ENCODE measurements at places on chromosomes 13 and 19.
A peak's percentile ranks its signal among the peaks of the same experiment; 100 is the strongest.

- no peak for DNase-seq
These were observed 8.9 kb downstream of the IGFL3 start for GRCh38 chr19:46115396-46116106.

DNA sequence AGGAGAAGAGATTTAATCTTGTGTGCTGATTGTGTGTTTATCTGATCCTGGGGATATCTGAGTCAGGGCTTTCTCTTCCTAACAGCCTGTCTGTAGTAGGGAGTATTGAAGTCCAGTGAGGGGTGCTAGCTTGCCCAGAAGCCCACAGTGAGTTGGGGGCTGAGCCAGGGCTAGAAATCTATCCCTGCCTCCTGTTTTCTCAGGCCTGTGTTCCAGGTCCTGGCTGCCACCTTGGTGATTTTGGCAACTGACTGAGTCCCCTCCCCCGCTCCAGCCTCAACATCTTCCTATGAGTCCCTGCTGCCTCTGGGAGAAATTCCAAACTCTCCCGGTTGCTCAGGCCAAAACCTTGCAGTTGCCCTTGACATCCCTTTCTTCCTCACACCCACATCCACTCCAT, 7.7 kb upstream of the NOVA2 start:
- DNase-seq, result no peak

GRCh38 chr13:74922963-74923362, 559.0 kb downstream of the TBC1D4 start:
- no peak for DNase-seq

GRCh38 chr19:50461066-50461875, 15.0 kb upstream of the EMC10 start:
- peak; percentile 84 for DNase-seq

DNA sequence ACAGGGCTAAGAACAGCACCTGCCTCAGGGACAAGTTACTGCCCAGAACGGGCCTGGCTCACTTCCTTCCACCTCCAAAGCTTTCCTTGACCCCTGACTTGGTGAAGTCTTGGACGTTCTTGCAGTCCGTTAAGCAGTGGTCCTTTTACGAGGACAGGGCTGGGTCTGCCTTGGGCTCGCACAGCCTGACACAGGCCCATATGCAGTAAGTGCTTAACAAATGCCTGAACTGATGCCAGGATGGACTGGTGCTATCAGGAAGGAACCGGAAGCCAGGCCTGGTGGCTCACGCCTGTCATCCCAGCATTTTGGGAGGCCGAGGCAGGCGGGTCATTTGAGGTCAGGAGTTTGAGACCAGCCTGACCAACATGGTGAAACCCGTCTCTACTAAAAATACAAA, 1.8 kb upstream of the PLK5 start:
- no peak for DNase-seq

GRCh38 chr19:35596366-35596999, 10.5 kb downstream of the PMIS2 start:
- no peak for DNase-seq

DNA sequence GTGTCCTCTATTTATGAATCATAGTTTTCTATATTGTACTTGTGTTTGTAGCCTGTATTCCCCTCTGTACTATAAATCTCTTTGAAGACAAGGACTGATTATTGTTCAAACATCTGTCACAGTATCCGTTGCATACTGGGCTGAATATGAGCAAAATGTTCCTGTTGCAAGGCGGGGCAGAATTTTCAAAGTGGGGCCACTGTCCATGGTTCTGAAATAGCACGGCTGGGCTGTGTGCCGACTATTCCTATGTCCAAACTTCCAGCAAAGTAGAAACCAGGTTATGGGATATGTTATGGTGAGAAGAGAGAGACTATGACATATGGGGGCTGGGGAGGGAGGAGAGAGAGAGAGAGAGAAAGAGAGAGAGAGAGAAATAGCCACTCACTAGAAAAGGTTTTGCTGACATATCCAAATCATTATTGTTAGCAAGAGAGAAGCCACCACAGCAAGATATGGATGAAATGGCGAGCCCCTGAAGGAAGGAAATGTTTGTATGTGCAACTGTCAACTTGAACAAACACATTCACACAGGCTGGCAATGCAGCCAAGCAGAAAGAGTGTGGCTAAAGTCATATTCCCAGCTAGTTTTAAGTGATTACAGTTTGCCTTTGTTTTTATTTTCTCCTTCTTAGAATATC, 107.0 kb upstream of the GPR12 start:
- DNase-seq, result no peak

DNA sequence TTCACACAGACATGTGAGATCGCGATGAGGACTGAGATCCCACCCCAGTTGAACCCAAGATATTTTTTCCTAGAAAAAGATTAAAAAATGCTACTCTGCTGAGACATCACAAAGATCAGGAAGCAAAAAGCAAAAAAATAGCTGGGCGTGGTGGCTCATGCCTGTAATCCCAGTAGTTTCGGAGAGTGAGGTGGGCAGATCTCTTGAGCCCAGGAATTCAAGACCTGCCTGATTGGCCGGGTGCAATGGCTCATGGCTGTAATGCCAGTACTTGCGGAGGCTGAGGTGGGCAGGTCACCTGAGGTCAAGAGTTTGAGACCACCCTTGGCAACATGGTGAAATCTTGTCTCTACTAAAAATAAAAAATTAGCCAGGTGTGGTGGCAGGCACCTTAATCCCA, 1.1 kb downstream of the FUT3 start:
- no peak for DNase-seq

DNA sequence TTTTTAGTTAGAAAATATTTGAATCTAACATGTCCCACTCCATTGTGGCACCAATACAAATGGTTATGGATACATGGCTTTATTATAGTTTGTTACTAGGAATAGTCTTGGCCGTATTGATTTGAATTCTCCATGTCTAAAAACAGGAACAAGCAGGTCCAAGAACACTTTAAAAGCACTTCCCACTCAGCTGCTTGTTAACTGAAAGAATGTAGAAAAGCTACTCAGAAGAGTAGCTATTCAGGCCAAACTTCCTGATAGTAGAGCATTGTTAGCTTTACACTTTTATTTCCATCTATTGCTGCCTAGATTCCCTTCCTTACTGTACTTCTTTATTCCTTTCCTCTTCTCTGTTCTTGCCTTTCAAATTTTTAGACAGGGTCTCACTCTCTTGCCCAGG, 6.9 kb downstream of the PIBF1 start:
- no peak for DNase-seq

GRCh38 chr19:5423567-5424125, 31.6 kb upstream of the ZNRF4 start:
- no peak for DNase-seq

GRCh38 chr13:112444416-112445399, 68.6 kb downstream of the SPACA7 start:
- DNase-seq, result no peak

GRCh38 chr13:113883314-113883811, 19.5 kb upstream of the GAS6 start:
- DNase-seq, result no peak

DNA sequence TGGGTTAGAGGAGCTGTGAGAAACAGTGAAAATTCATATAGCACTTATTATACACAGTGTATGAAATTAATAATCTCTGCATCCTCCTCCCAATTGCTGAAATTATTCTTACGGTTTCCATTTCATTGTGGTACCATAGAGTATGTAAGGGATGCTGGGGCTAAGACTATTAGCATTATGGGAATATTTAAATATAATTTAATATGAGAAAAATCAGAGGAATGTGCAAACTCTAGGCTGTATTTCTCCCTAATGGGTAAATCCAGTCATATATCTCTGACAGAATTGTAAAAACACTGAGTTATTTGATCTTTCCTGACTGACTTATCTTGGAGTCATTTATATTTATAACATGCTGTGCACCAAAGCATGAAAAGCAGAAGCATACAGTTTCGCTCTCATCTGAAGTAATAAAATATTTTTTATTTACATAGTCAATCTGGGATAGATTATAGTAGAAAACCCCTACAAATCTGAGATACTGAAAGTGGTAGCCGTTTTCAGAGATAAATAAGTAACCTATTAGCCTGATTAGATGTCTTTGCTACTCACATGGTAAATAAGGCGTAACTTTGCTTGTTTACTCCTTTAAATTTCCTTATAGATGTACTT, 34.9 kb downstream of the LRCH1 start:
- no peak for DNase-seq

GRCh38 chr13:99327126-99327525, 19.9 kb upstream of the GPR183 start:
- DNase-seq, result no peak

DNA sequence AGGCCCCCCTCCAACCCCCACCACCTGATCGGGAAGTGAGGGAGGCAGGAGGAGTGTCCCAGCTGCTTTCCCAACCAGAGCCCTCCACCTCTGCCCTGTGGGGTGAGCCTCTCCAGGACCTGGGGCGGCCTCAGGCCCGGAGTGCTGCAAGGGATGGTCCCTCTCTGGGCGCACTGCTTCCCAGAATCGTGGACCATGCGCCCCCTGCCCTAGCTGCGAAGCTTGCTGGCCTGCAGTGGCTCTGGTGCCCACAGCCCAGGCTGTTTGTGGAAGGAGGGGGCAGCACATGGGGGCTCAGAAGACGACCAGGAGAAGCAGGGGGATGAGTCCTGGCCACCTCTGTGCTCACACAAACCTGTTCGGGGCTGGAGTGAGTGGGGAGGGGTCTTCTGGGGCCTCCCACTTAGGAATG, 33.6 kb downstream of the CEBPG start:
- no peak for DNase-seq

DNA sequence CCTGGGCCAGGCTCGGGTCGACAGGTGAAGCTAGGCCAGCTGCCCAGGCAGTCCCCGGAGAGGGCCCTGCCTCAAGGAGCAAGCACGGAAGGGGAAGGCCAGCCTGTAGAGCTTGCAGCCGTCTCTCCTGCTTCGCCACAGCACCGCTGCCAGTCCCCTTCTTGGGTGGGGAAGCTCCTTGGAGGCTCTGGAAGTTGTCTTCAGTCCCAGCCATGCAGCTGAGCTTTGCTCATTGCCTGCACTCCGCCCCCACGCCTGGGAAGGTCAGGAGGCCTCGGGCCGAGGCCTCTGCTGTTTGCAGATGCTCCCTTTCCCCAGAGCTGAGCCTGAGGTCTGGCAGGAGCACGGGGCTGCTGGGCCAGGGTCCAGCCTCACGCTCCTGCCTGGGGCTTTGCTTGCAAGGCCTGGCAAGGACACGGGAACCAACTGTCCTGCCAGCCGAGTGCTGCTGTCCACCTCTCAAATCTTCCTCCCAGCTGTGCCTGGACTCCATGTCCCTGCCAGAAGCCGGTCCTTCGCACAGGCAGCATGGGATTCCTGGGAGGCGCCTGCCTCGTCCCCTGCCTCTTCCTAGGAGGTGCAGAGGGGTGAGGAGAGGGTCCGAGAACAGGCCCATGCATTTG, 13.3 kb downstream of the PLEKHF1 start:
- DNase-seq, result no peak

GRCh38 chr13:101535192-101535746, 82.8 kb downstream of the ITGBL1 start:
- DNase-seq, result no peak

DNA sequence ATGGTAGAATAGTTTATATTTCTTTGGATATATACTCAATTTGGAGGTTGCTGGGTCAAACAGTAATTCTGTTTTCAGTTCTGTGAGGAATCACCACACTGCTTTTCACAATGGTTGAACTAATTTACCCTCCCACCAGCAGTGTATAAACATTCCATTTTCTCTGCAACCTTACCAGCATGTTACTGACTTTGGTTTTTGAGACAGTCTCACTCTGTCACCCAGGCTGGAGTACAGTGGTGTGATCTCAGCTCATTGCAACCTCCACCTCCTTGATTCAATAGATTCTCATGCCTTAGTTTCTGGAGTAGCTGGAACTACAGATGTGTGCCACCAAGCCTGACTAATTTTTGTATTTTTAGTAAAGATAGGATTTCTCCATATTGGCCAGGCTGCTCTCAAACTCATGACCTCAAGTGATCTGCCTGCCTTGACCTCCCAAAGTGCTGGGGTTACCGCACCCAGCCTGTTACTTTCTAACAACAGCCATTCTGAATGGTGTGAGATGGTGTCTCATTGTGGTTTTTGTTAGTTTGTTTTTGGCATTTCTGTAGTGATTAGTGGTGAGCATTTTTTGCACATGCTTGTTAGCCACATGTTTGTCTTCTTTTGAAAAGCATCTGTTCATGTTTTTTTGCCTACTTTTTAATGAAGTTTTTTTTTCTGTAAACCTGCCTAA, 12.5 kb downstream of the ZNF714 start:
- no peak for DNase-seq

GRCh38 chr19:38352611-38353010, 17.0 kb downstream of the CATSPERG start:
- no peak for DNase-seq

- DNase-seq, result no peak
These were observed 447.2 kb downstream of the RFC3 start for GRCh38 chr13:34265046-34265679.

DNA sequence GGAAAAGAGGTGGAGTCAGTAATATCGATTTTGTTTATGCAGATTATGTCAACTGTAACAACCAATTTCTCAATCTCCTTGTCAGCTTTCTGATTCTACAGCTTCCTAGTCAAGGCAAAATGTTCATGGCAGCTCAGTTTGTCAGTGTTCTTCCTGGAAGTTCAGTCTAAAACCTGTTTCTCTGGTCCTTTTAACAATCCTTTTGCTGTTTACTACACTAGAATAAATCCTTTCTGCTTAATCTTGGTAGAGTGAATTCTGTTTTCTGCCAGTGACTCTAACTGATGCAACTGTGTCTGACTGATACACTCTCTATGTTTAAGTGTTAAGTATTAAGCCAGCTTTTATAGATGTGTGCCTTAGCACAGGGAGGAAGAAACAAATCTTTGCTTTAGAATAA, 516.9 kb upstream of the KLF12 start:
- DNase-seq, result no peak

DNA sequence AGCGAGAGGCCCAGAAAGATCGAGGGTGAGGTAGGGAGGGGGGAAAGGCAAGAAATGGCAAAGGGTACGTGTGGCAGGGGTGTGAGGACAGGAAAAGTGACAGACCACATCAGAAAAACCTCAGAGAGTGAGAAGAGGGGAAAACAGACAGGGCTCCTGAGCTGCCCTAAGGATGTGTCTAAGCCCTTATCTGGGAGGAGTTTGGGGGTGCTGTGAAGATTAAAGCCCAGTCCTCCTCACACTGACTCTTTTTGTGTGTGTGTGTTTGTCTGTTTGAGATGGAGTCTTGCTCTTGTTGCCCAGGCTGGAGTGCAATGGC, 703 bp upstream of the PTH2 start:
- DNase-seq, result no peak

GRCh38 chr19:32349724-32350470, 4.5 kb downstream of the ZNF507 start:
- DNase-seq, result no peak
